SJCRH30 (cell line): ENCODE measurements at places on chromosomes 16 and 17. TPM values are rescaled to one million over a fixed set of nuclear protein-coding genes. Genes with fewer than 3 reads are reported as not detected.

The LAT gene
- 0.66 and 1.6 TPM in 2 replicates for total RNA-seq

The TBC1D3I gene
- total RNA-seq, result not detected in 2 replicates

The SLFN13 gene
- total RNA-seq, result 0.28 and 0.69 TPM in 2 replicates

The WIPI1 gene
- 19.0 and 25.8 TPM in 2 replicates for total RNA-seq

The NPTX1 gene
- total RNA-seq, result not detected in 2 replicates

The TMC8 gene
- 0.28 and 0.30 TPM in 2 replicates for total RNA-seq

The HOXB5 gene
- total RNA-seq, result 0.51 and 0.61 TPM in 2 replicates

DNA sequence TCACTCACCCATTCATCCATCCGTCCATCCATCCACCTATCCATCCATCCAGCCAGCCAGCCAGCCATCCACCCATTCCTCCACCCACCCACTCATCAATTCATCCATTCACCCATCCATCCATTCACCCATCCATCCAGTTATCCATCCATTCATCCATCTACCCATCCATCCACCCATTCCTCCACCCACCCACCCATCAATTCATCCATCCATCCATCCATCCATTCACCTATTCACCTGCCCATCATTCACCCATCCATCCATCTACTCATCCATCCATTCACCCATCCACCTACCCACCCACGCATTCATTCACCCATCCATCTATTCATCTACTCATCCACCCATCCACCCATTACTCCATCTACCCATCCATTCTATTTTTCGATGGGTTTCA, 43.6 kb upstream of the JPH3 start:
- no peak for DNase-seq

DNA sequence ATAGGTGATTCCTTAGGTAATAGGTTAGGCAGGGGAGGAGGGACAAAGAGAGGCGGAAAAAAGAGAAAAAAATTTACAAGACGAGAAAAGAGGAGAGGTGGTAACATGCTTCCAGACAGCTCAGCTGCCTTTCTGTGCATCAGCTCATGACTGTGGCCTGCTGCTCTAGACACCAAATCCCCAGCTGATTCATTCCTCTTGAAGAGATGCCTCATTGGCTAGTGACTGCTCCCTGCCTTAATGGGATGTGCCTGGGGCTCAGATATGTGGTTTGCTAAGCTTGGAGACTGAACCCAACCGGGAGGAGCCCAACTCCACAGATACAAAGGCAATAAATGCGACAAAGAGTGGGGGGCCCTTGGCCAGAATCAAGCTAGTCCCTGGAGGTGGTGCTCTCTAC, 105.9 kb upstream of the FAM20A start:
- DNase-seq, result peak; percentile 81

DNA sequence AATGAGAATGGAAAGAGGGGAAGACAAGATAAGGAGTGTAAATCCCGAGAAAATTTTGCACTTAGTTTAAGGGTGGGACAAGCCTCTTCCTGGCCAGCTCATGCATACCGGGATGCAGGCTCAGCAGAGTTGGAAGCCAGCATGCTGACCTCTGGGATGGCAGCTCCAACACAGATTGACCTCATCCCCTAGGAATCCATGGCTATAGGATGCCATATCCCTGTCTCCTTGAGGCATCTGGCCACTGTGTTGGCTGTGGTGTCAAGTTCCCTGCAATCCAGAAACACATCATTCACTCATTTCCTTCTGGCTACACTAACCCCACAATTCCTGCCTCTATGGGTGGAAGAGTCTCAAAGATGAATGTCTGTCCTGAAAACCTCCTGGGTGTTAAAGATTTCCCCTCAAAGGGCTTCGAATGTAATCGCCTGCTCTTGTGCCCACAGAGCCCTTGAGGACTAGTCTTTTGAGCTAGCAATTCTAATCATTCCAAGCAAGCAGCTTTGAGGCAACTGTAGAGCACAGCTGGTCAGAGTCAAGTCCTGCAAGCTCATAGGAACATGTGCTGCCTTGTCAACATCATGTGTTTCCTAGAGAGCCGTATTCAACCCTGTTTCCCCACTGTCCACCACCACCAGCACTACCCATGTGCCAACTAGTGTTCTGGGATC, 141.4 kb downstream of the PMP22 start:
- DNase-seq, result peak; percentile 52

GRCh38 chr16:23495671-23496070, 14.6 kb downstream of the GGA2 start:
- DNase-seq, result no peak

DNA sequence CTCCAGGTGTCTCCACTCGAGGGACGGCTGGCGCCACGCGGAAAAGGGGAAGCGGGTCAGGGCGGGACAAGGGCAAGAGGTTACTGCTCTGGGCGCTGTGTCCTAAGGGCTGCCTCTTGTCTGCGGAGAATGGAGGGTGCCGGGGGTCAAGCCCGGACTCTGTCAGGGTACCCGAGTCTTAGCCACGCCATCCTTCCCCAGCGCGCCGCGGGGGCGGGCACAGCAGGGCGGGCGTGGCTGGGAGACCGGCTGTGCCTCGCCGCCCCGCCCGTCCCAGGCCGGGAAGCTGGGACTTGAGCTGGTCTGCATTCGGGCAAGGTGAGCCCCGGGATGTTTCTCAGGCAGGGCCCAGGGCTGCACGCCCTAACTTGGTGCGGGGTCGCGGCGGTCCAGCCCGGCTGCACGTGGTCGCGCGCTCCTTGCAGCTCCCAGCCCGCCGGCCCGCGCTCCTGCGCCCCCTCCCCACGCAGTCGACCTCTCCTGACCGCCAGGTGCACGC, 6.2 kb upstream of the ACTG1 start:
- no peak for DNase-seq

- DNase-seq, result no peak
Measured at GRCh38 chr17:58156839-58157803, 8.9 kb downstream of the OR4D1 start.

DNA sequence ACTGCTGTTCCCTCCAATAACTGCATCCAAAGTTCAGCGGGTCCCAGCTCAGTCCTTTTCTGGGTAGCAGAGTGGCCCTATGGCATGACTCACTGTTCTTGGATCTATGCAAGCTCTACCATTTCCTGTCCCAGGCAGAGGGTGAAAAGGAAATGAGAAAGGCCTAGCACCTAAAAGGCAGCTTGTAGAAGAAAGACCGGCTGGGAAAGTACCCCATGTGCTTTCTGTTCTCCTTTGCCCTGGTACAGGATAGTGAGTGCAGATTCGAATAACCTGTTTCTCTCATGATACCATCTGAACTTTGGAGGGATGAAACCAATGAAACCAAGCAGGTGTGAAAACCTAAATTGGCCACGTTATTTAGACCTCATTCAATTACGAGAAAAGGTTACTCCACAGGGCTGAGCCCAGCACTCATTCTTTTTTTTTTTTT, 12.7 kb upstream of the HASPIN start:
- DNase-seq, result no peak

GRCh38 chr16:15487336-15488284, 53.2 kb downstream of the BMERB1 start:
- no peak for DNase-seq

DNA sequence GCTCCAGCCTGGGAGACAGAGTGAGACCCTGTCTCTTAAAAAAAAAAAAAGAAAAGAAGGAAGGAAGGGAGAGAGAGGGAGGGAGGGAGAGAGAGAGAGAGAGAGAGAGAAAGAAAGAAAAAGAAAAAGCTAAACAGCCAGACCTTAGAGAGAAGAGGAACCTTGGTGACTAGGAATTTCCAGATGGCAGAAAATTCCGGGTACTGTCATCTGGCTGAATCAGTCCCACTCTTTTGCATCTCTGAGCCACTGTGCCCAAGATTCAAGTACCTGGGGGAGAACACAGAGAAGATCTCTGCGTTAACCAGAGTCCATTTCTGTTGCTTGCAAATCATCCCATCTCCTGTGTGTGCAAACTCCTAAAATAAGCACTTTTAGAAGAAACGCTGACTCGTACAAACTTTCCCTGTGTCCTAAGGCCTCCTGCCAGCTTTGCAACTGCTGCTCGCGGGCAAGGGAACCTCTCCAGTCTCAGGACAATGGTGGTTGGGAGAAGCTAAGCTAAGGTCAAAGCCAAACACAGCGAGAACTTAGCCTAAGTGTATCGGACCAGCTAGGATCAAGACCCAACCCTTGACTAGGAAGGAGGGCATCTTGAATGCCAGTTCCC, 18.0 kb downstream of the BMERB1 start:
- no peak for DNase-seq

- no peak for DNase-seq
Measured at GRCh38 chr16:77063676-77064016, 127.3 kb upstream of the MON1B start.

GRCh38 chr16:87721622-87722585, 43.9 kb downstream of the KLHDC4 start:
- no peak for DNase-seq

GRCh38 chr17:82217530-82218204, 5.0 kb upstream of the CCDC57 start:
- no peak for DNase-seq

DNA sequence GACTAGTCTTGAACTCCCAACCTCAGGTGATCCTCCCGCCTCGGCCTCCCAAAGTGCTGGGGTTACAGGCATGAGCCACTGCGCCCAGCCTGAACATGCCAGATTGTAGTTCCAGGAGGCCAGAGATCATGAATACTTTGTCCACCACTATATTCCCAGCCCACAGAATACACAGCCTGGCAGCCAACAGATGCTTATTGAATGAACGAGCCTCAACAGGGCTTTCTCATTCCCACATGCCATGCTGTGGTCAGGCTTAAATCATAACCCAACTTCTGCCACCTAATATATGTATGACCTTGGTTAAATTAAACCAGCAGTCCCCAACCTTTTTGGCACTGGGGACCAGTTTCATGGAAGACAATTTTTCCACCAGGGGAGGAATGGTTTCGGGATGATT, 3.1 kb upstream of the TMEM219 start:
- DNase-seq, result no peak

DNA sequence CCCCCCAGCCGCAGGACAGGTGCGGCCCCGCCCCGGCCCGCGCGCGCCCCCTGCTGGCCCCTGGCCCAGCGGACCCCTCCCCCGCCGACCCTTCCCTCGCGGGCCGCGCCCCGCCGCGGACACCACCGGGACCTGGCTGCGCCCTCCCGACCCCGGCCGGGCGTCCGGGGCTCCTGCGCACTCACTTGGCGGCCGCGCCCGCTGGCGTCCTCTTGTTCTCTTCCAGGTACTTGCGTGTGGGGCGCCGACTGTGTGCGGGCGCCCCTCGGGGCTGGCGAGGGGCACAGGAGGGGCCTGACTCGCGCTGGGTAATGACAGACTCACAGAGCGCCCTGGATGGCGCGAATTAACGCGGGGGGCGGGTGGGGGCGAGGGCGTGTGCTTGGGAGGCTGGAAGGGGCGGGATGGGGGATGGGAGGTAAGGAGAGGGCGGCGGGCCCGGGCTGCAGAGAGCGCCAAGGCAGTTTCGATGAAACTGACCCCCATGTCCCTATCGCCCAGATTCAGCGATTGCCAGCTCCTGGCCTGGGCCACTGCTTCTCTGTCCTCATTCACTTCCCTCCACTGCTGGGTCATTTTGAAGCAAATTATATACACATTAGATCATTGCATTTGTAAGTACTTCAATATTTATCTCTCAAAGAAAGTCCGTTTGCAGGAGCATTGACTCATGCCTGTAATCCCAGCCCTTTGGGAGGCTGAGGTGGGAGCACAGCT, 445 bp upstream of the DBNDD1 start:
- peak; percentile 57 for DNase-seq

- no peak for DNase-seq
Measured at GRCh38 chr17:82751171-82751570, 694 bp upstream of the TBCD start.

DNA sequence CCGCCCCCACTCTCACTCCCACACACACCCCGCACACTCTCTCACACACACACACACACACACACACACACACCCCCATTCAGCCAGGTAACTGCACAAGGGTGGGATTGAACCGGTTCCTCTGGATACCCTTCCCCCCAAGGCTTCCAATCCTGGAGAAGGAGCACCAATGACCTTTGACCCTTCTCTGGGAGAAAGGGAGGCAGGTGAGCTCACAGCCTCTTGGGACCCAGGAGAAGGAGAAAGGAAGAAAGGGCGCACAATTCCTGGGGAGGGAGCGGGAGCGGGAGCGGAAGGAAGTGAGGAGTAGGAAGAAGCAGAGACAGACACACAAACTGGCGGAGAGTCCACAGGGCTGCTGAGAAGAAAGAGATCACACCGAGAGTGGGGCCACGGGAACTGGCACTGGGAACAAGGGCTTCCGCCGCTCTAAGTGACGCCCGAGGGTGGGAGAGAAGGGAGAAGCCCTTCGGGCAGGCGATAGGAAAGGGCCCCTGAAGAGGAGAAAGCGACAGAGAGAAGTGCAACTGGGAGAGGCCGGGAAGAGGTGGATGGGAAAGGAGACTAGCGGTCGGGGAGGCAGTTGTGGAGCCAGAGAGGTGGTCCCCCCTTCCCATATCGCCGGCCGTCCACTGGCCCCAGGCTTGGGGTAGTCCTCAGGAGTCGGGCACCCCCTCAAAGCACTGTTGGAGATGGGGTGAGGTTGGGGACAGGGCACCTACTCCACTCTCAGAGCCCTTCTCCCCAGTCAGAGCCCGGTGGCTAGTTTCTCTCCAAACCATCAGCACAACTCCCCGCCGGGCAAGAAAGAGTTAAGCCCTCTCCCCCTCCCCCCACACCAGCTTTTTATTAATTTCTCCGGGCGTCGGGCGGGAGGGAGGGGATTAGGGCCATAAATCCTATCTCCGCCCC, 1.3 kb downstream of the SAMD14 start:
- DNase-seq, result no peak

- DNase-seq, result peak; percentile 66
Measured at GRCh38 chr16:610513-611381, 20.0 kb upstream of the WFIKKN1 start.

DNA sequence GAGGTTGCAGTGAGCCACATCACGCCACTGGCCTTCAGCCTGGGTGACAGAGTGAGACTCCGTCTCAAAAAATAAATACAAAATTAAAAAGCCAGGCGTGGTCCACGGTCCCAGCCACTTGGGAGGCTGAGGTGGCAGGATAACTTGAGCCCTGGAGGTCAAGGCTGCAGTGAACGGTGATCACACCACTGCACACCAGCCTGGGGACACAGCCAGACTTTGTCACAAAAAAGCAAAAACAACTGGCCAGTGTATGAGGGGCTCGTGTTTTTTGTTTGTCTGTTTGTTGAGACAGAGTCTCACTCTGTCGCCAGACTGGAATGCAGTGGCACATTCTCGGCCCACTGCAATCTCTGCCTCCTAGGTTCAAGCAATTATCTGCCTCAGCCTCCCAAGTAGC, 1.2 kb upstream of the UBB start:
- DNase-seq, result no peak

DNA sequence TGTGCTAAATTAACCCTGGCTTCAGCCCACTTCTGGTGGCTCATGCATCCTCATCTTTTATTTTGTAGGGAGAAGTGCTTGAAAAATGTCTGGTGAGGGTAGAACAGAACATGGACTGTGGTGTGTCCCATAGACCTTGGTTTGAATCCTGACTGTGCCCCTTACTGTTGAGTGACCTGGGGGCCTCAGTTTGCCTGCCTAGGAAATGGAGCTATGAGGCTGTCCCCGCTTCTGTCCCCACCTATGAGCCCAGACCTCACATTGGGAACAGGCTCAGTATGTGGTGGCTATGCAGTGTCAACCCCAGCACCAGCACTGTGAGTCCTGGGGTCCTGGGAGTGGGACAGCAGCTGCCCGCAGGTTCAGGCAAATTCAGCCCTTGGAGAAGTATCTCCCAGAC, 186.3 kb upstream of the GSE1 start:
- peak; percentile 0 for DNase-seq

- peak; percentile 87 for DNase-seq
Measured at GRCh38 chr17:27559506-27560481, 71.2 kb upstream of the LGALS9 start.

GRCh38 chr16:77172951-77173350, 18.0 kb upstream of the MON1B start:
- DNase-seq, result no peak

- no peak for DNase-seq
Measured at GRCh38 chr17:80474961-80475909, 1.2 kb downstream of the NPTX1 start.

GRCh38 chr16:67613808-67614207, 31.1 kb upstream of the CARMIL2 start:
- no peak for DNase-seq
